ENCODE measurements at places on chromosomes 16 and 17.
A peak's percentile ranks its signal among the peaks of the same experiment; 100 is the strongest.

DNA sequence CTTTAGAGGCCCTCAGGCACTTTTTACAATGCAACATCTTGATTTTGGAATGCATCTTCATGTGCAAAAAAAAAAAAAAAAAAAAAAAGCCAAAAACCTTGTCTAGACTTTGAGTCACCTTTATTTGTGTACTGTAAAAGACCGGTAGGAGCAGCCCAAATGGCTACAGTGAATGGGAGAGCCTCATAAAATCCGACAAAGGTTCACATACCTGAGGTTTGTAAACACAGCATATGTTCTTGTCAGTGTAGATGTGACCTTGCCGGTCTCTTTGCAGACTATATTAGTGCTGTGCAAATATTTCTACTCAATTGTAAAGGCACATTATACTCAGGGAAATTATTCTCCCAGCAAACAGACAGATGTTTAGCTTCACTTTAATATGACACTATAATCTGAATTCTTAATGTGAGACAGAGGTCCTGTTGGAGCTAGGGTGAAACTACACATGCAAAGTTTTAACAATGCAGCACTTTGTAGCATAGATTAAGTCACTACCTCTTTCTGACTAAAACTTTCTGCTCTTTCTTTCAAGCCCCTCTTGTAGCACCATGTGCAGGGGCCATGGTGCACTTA, 211.3 kb downstream of the CA10 start:
- DNase-seq, result no peak

DNA sequence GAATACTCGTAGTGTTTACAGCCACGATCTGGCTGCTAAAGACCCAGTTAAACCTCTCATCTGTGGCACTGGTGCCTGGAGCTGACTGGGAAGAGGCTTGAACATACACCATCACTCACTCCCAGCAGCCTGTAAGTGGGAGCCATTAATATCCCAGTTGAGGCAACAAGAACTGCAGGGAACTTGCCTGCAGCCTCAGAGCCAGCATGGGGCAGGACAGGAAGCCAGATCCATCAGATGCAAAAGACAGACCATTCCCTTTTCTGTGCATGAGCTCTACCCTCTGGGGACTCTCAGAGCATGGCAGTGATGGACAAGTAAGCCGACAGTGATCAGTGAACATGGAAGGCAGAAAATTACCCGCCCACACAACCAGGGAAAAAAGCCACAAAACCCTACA, 91.8 kb downstream of the TMEM132E start:
- no peak for DNase-seq

DNA sequence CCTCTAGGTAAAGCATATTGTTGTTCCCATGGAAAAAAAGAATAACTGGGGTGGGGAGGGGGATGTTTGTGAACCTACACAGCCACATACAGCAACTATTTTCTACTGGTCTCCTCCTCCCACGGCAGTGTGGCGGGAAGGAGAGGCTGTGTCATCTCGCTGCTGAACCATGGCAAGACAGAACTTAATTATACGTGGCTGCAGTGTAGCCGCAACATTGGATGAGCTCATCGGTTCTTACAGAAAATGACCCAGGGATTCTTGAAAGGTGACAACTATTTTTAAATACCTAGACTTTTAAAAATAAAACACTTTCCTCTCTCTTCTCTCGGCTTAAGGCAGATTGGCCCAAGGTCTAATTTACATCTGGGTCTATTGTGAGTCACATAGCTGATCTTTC, 19.8 kb upstream of the TEKT3 start:
- no peak for DNase-seq

GRCh38 chr17:60079401-60080243, 901 bp upstream of the HEATR6 start:
- peak; percentile 31 for DNase-seq

GRCh38 chr17:17749921-17750320, 68.7 kb downstream of the RAI1 start:
- peak; percentile 48 for DNase-seq

GRCh38 chr17:67438667-67439066, 61.6 kb downstream of the PITPNC1 start:
- no peak for DNase-seq

DNA sequence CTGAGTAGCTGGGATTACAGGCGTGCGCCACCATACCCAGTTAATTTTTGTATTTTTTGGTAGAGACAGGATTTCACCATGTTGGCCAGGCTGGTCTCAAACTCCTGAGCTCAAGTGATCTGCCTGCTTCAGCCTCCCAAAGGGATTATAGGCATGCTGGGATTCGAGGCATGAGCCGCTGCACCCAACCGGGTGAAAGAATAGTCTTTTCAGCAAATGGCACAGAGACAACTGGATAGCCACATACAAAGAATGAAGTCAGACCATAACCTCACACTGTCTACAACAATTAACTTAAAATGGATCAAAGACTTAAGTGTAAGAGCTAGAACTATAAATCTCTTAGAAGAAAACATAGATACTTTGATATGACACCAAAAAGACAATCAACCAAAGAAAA, 67.6 kb downstream of the TBC1D16 start:
- no peak for DNase-seq

Measured in AG08395 (cell line).